Kidney capillary endothelial cell (primary cell): ENCODE measurements at places on chromosomes 13 and 19.
A peak's percentile ranks its signal among the peaks of the same experiment; 100 is the strongest.

DNA sequence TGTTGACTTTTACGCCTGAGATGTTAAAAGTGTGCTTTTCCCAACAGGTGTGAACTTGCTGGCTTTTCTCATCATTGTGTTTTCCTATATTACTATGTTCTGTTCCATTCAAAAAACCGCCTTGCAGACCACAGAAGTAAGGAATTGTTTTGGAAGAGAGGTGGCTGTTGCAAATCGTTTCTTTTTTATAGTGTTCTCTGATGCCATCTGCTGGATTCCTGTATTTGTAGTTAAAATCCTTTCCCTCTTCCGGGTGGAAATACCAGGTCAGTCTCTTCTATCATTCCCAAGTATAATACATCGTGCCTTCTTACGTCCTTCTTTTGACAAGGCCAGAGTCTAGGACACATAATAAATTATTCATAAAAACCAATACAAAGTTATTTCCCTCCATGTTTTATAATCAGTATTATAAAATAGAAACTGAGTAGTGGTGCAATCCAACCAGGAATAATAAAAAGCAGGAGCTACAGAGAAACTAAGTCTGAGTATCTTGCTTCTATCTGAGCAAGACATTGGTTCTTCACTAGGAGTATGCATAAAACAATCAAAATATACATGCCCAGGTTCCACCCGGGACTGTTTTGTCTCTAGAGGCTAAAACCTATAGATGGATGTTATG is 57.9 kb downstream of the RXFP2 start:
- DNase-seq, result peak; percentile 35

- no peak for DNase-seq
These were observed 39.4 kb upstream of the TPM4 start for GRCh38 chr19:16036941-16037340.

GRCh38 chr13:79228972-79229371 is 177.1 kb downstream of the RBM26 start:
- no peak for DNase-seq

- no peak for DNase-seq
These were observed 5.6 kb upstream of the BSG start for GRCh38 chr19:566844-567243.

DNA sequence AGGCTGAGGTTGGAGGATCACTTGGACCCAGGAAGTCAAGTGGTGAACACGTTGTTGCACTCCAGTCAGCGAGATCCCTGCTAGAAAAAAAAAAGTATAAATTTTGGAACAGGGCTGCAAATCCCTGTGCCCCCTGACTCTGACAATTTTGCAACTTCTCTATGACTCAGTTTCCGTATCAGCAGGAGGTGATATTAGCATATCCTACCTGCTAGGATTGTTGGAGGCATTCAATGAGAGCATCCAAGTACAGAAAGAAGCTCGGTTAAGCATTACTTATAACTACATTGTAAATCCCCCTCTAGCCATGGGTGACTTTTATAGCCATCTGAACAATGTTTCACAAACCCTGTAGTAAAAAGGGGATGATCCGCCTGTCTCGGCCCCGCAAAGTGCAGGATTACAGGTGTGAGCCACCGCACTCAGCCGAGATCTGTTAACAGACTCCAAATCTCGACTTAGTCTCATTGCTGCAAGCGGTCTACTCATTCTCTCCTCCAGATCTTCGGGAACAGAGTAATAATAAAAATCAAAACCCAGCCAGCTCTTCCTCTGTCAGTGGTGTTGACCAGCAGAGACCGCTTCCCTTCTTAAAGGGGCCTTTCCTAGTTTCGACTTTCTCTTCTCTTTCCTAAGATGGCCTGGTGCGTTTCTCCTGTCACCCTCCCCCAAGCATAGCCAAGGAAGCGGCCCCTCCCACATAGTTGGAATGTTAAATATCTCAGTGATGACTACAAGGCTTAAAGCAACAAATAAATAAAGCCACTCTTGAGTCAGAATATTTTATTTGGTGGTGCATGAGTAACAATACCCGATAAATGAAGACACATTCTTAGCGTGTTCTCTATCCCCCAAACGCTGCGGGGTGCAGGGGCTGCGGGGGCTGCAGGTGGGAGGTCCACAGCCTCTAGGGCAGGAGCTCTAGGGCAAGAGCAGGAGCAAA is 10.3 kb upstream of the BICRA start:
- DNase-seq, result peak; percentile 83

DNA sequence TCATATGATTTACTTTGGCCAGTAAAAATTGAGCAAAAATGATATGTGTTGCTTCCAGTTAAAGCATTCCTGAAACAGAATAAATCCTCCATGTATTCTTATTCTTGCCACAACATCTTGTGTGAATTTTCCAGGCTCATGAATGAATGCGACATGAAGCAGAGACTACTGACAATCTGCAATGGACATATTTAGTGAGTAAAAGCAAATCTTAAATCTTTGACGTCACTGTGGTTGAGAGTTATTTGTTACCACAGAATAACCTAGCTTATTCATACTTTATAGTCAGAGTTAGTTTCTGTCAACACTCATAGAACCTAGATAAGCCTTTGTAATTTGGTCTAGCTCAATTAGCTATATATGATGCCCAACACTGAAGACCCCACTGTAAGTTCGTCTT is 1443.1 kb downstream of the PCDH9 start:
- no peak for DNase-seq

DNA sequence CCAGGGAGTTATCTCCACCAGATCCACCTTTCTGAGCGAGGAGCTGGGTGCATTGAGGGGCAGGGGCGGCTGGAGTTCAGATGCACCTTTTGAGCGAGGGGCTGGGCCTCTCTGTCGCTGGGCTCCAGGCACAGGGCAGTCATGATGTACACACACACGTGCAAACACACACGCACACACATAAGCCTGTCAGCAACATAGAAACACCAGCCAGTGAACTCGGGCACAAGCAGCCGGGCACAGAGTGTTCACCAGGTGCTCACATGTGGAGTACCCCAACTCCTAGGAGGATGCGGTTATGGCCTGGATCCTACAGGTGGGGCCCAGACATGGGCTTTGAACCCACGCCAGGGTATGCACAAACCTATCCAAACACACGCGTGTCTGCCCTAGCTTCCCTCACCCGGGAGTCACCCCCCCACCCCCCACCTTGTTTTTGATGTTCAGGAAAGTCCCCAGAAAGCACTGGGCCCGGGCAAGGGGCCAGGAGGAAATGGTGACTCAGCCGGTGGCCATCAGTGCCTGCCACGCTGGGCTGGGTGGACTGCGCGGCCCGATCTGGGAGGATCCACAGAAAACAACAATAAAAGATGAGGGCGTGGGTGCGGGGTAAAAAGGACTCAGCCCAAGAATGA is 13.3 kb downstream of the ARRDC2 start:
- DNase-seq, result peak; percentile 91

- DNase-seq, result no peak
These were observed 2.6 kb upstream of the SLC5A5 start for GRCh38 chr19:17869114-17869608.

GRCh38 chr13:44734201-44734707 is 158.1 kb upstream of the TSC22D1 start:
- no peak for DNase-seq

DNA sequence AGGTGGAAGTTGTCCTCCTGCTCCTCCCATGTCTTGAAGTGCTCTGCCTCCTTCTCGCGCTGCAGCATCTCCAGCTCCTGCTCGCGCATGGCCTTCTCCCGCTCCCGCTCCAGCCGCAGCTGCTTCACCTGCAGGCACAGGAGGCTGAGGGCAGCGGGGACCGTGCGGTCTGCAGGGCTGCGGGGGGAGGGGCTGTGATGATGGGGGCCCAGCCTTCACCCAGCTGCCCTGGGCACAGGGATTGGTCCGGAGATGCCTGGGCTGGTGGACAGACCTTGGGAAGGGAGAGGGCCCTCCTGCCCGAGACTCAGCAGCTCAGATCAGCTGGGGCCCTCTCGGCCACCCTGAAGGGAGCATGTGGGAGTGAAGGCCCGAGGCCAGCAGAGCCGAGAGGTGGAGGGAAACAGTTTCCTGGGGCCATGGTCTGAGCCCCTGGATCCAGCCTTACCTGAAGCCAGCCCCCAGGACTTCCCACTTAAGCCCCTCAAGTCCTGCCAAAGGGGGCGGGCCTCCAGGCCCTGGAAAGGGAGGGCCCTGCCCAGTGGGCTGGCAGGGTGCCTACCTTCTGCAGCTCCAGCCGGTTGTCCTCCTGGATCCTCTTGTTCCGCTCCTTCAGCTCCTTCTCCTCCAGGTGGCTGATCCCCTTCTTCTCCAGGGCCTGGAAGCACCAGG is 6.3 kb downstream of the CACTIN start:
- DNase-seq, result no peak

GRCh38 chr13:113358653-113359190 is 5.2 kb downstream of the GRTP1 start:
- DNase-seq, result no peak

DNA sequence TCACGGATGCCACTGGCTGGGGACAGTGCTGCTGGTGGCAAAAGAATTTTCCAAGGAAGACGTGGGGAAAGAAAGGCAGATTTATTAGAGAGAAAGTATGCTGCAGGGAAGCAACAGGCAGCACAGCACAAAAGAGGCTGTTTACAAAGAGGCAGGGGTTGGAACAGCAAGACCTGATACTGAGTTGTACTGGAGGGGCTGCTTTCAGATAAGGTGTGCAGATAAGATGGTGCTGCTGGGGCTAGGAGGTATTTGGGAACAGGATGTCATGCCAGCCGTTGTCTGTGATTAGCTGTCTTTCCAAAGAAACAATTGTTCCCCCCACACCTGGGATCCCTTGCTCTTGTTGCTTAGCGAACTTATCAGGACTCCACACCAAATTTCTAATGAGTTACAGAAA is 2023.3 kb upstream of the PCDH20 start:
- DNase-seq, result no peak

DNA sequence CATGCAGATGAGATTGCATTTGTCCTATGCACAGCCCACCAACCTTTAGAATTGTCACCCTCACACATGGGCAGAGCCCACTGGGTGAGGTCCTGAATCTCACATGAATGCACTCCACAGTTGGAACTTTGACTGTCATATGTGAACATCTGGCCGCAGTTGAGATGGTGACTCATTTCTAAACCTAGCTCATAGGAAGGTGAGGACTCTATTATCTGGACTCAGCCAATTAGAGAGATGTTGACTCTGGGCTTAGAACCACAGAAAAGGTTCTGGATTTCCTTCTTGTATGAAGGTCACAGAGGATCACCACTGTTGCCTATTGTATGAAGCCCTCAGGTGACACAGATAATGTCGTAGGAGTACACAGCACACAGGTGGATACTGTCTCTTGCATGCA is 25.6 kb upstream of the ZNF681 start:
- no peak for DNase-seq

DNA sequence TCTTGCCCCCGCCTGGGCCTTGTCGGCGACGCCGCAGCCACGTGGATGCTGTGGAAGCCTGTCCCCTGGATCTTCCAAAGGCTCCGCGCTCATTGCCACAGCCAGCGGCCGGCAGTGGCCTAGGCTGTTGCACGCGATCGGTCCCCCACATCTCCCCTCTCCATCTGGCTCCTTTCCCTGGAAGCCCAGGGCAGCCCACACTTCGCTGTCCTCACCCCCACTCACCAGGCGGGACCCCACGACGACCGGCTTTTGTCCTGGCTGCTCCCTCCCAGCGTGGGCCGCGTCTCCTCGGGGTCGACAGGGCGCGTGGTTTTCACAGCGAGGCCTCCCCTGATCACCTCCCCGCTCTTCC is 605 bp upstream of the TEX30 start:
- DNase-seq, result no peak

DNA sequence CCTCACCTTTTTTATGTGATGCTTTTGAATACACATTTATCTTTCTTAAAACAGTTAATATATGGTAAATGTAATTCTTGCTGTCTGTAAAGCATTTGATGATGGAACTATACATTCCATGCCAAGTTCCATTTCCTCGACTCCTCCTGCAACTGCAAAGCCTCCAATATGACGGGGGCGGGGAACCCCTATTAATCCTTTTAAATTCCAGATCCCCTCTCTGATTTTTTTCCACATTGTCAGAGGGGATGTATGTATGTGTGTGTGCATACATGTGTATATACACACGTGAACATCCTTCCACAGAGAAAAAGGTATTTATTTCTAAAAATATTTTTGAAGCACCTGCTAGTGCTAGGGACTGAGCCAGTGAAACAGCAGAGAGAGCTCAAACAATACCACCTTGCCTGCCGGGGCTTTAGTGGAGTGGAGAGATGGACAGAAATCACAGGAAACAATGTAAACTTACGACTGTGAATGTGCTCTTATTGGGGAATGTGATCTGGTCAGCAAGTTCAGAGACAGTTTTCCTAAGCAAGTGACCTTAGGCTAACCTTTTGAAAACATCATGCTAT is 25.3 kb upstream of the MAB21L1 start:
- DNase-seq, result no peak

- DNase-seq, result no peak
These were observed 481.4 kb downstream of the COG6 start for GRCh38 chr13:40136896-40137295.

- DNase-seq, result peak; percentile 55
These were observed 157.2 kb downstream of the TM9SF2 start for GRCh38 chr13:99658261-99658991.

- no peak for DNase-seq
These were observed 19.9 kb downstream of the TINCR start for GRCh38 chr19:5547881-5548280.

DNA sequence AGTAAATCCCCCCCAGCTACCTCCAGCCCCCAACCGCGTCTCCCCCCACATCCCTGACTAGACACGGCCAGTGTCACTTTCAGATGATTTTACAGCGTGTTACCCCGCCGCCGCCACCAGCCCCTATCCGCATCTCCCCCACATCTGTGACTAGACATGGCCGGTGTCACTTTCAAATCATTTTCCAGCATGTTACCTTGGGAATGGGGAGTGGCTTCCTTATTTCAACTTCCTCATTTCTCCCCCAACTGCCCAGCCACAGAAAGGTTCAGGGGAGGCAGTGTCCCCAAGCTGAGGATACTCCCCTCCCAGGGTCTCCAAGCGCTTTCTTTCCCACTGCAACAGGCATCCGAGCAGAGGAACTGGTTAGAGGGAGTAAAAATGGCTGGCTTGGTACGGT is 18.4 kb downstream of the ADGRL1 start:
- no peak for DNase-seq

DNA sequence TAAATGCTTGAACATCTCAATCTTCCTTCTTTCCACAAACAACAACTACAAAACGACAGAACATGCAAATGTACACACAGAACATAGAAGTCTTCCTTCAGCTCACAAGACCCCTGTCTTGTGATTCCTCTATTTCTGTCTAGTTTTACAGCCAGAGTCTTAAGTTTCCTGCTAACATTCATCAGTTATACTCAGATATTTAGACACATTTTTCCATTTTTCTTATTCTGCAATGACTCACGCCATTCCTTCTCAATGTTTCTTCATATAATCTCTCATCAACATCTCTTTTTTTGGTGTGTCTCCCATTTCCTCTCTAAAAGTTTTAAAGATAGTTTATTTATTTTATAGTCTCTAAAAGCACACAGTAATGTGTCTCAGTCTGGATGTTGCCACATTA is 1872.9 kb upstream of the PCDH20 start:
- DNase-seq, result no peak

DNA sequence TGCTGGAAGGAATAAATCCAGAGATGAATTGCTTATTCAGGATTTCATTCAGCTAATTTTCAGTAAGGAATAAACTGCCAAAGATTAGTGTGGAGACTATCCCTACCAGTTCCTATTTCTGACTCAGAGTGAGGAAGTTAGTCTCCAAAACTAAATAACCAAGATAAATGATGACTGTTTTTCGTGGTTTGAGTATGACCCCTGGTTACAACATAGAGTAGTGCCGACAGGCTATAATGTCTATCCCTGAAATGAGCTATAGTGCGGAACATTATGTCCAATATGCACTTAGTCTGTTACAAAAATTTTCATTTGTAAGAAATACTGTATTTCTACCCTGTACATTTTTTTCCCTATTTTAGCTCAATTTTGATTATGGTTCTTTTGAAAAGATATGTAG is 51.4 kb downstream of the NBEA start:
- DNase-seq, result no peak

- DNase-seq, result no peak
These were observed 31.6 kb upstream of the METTL21C start for GRCh38 chr13:102726430-102726829.
